Lung (tissue), 17 donors: ENCODE measurements at places on chromosomes 1 and 21. TPM values are rescaled to one million over a fixed set of nuclear protein-coding genes. Genes with fewer than 3 reads are reported as not detected.

TNFRSF1B gene
- total RNA-seq: 52.0 TPM

AKR1A1 gene
- total RNA-seq: 214 TPM

SHISA4 gene
- 15.8 TPM for total RNA-seq

SLC6A9 gene
- 9.8 TPM for total RNA-seq

- H3K36me3 ChIP-seq: peaks cover 1% of the 10 kb centered on the region
- H3K27ac ChIP-seq: peak overlapping the region; percentile 85
- H3K4me3 ChIP-seq: peak overlapping the region; percentile 68
- H3K4me1 ChIP-seq: peaks cover 4% of the 10 kb centered on the region
- DNase-seq: peak; percentile 44
These were observed 683 bp downstream of the LRRC8D start for GRCh38 chr1:89821322-89822108.

DNA sequence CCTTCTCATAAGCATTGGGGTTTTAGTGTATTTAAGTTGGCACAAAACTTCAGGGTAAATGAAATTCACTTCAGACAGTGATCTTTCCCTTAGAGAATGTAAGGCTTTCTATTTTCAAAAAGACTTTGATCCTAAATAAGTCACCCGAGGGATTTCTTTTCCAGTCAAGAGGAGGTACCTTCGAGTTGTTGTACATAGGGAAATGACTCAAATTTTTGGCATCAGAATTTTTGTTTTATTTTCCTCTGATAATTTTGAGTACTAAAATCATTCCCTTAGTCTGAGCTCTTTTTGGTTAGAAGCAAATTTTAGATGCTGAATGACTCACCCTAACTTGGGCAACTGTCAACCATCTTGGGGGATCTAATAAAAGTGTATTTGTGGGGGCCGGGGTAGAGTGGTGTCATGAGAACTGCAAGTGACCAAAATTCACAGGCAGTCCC lies 193.9 kb downstream of the DHRS3 start:
- no peak overlapping the region for H3K4me3 ChIP-seq
- H3K4me1 ChIP-seq: no peaks in the 10 kb centered on the region
- H3K27me3 ChIP-seq: no peaks in the 10 kb centered on the region
- no peak for DNase-seq
- H3K36me3 ChIP-seq: peaks cover 3% of the 10 kb centered on the region

DNA sequence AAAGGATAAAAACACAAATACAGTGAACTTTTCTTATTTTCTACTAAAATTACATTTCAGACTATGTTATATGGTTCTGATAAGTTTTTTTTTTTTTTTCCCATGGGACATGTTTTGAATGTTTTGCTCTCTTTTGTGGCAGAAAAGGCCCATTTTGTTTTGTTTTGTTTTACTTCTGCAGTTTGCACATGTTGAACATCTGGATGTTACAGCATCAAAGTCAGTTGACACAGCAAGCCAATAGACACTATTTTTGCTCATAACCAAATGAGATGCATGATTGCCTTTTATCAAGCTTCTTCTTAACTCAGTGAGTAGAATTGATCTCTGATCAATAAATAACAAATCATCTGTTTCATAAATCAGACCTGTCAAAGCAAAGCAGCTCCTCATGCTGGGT lies 904.2 kb downstream of the ADGRL2 start:
- H3K4me3 ChIP-seq: no peak overlapping the region
- no peak overlapping the region for H3K27ac ChIP-seq
- no peak for DNase-seq
- no peaks in the 10 kb centered on the region for H3K36me3 ChIP-seq
- H3K27me3 ChIP-seq: no peaks in the 10 kb centered on the region

- DNase-seq: peak; percentile 2
- H3K27ac ChIP-seq: no peak overlapping the region
- no peaks in the 10 kb centered on the region for H3K27me3 ChIP-seq
- H3K4me1 ChIP-seq: no peaks in the 10 kb centered on the region
These were observed 51.1 kb downstream of the CSMD2 start for GRCh38 chr1:34113887-34114286.

DNA sequence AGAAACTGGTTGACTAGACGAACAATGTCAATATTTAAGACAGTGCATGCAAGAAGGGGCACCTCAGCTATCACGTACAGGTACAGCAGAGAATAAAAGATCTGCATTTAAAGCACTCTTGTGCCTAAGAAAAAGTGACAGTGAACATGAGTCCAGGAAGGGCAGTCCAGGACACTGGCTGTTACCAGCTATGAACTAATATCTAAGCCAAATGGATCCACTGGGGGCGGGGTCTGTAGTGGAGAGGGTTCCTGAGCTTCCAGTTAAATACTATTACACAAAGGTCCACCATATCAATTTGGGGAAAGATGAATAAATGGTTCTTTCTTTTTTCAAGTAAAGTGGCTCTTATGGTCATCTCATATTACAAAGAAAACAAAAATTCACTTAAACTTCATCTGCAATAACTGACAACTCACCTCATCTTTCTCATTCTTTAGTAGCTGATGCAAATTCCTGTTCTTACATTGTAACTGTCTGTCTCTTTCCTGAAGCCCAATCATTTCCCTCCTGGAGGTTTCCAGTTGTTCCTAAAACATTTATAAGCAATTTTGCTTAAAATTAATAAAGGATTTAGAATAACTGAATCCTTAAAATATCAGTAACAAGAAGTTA lies 24.5 kb downstream of the SSX2IP start:
- DNase-seq: no peak
- H3K36me3 ChIP-seq: no peaks in the 10 kb centered on the region
- H3K27me3 ChIP-seq: no peaks in the 10 kb centered on the region
- H3K27ac ChIP-seq: no peak overlapping the region

DNA sequence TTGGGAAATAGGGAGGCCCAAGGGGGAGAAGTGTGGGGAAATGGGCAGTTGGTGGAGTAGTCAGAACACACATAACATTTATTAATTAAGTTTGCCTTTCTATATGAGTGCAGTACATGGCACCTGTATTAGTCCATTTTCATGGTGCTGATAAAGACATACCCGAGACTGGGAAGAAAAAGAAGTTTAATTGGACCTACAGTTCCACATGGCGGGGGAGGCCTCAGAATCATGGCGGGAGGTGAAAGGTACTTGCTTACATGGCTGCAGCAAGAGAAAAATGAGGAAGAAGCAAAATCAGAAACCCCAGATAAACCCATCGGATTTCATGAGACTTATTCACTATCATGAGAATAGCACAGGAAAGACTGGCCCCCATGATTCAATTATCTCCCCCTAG lies 1.6 kb upstream of the SLC35A3 start:
- no peak for DNase-seq
- peaks cover 2% of the 10 kb centered on the region for H3K4me1 ChIP-seq
- no peak overlapping the region for H3K27ac ChIP-seq
- H3K27me3 ChIP-seq: no peaks in the 10 kb centered on the region
- H3K36me3 ChIP-seq: peaks cover 7% of the 10 kb centered on the region

GRCh38 chr1:178344513-178345091 lies 152.2 kb downstream of the CLEC20A start:
- no peaks in the 10 kb centered on the region for H3K36me3 ChIP-seq
- no peak overlapping the region for H3K4me3 ChIP-seq
- H3K27ac ChIP-seq: peak overlapping the region; percentile 93
- H3K4me1 ChIP-seq: peaks cover 3% of the 10 kb centered on the region
- no peaks in the 10 kb centered on the region for H3K27me3 ChIP-seq

DNA sequence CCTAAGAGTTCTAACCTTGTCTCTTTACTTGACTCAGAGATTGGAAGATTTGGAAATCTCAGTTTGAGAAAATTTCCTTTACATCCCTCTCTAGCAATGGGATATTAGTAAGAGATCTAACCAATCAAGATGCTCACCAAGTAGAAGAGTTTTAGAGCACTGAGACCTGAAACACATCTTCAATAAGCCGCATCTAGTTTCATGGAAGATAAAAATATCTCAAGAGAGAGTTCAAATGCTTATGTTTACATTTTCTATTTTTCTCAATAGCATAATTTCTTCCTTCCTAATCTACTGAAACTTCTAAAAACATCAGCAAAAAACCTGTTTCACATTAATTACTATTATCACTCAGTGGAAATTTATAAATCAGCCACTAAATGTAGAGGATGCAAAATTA lies 165.1 kb downstream of the APP start:
- no peak for DNase-seq
- H3K4me1 ChIP-seq: no peaks in the 10 kb centered on the region

GRCh38 chr1:111030590-111030989 lies 66.9 kb upstream of the LRIF1 start:
- H3K27ac ChIP-seq: no peak overlapping the region
- H3K4me1 ChIP-seq: no peaks in the 10 kb centered on the region
- H3K4me3 ChIP-seq: no peak overlapping the region
- H3K36me3 ChIP-seq: no peaks in the 10 kb centered on the region
- no peaks in the 10 kb centered on the region for H3K27me3 ChIP-seq
- DNase-seq: peak; percentile 20

GRCh38 chr1:94769551-94769950 lies 50.6 kb upstream of the SLC44A3 start:
- H3K4me1 ChIP-seq: peaks cover 7% of the 10 kb centered on the region
- H3K27ac ChIP-seq: peak overlapping the region; percentile 2
- DNase-seq: no peak

GRCh38 chr21:35995522-35996088 lies 64.7 kb downstream of the SETD4 start:
- no peaks in the 10 kb centered on the region for H3K27me3 ChIP-seq
- H3K4me3 ChIP-seq: no peak overlapping the region
- no peak overlapping the region for H3K27ac ChIP-seq
- peaks cover 3% of the 10 kb centered on the region for H3K4me1 ChIP-seq

GRCh38 chr1:107702946-107703571 lies 261.9 kb downstream of the VAV3 start:
- H3K4me1 ChIP-seq: no peaks in the 10 kb centered on the region
- no peak overlapping the region for H3K27ac ChIP-seq
- H3K27me3 ChIP-seq: no peaks in the 10 kb centered on the region
- no peaks in the 10 kb centered on the region for H3K36me3 ChIP-seq
- DNase-seq: peak; percentile 12

- no peaks in the 10 kb centered on the region for H3K36me3 ChIP-seq
- no peak for DNase-seq
- H3K27me3 ChIP-seq: no peaks in the 10 kb centered on the region
- no peak overlapping the region for H3K4me3 ChIP-seq
These were observed 67.8 kb downstream of the CNIH3 start for GRCh38 chr1:224683936-224684335.

DNA sequence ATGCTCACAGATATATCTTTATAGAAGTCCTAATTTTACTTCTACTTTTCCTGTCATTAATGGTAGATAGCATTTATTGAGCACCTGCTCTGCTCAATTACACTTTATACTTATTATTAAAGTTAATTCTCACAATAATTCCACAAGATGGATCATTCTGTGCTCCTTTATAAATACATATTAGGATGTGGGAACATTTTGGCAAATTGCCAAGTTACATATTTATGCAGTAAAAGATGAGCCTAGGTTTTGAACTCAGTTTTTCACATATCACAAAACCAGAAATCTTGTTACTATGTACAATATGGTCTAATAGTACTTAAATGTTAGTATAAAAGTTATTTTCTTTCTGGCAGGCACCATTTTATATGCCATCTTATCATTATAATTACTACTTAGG lies 895.0 kb upstream of the B3GALT2 start:
- no peaks in the 10 kb centered on the region for H3K27me3 ChIP-seq
- H3K36me3 ChIP-seq: no peaks in the 10 kb centered on the region
- no peak for DNase-seq
- H3K4me1 ChIP-seq: no peaks in the 10 kb centered on the region
- no peak overlapping the region for H3K4me3 ChIP-seq

DNA sequence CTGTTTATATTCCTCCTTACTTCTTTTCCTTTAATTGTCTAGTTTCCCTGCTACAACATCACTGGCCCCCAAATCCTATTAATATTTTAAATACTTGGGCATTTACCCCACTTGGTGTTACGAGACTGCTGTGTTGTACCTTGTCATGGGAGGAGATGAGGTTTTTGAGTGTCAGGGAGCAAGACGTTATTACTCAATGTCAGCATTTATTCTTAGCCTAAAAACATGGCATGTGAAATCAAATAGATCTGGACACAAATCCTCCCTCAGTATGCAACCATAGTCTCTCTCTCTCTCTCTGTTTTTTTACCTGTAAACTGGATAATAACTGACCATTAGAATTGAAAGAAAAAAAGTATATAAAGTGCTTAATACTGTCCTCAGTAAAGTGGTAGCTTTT lies 4.6 kb downstream of the LRRC8B start:
- DNase-seq: no peak
- peaks cover 4% of the 10 kb centered on the region for H3K36me3 ChIP-seq
- H3K27ac ChIP-seq: no peak overlapping the region
- H3K27me3 ChIP-seq: no peaks in the 10 kb centered on the region

DNA sequence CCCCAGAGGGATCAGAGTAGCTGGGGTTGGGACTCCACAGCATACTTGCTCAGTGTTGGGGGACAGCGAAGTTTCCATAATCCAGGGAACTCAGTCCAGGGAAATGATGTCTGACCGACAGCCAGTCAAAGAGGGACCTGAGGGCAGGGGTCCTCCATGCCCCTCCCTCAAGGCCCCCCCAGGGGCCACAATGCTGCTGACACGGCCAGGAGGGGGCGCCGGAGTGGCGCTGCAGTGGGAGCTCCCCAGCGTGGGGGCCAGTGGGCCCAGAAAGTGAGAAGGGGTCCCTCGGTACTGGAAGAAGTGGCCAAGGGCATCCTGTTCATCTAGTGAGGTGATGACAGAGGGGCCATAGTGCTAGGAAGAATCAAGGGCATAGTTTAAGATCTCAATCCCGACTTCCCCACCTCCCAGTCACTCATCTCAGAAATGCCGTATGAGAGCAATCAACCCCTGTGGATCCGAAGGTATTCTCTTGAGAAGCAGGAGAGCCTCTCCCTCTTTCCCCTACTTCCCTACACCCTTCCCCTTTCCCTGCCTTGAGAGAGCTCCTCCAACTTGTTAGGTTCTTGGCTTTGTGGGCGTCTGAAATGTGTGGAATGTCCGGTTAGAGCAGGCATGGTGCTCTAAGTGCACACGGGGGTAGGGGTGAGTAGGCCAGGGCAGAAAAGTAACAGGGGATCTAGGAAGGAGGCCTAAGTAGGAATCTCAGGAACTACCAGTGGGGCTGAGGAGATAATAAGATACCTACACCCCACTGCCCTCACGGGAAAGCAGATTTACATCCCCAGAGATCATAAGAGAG lies 4.1 kb downstream of the NUDT17 start:
- H3K27ac ChIP-seq: no peak overlapping the region
- peak; percentile 24 for DNase-seq
- H3K4me1 ChIP-seq: peaks cover 6% of the 10 kb centered on the region
- H3K4me3 ChIP-seq: no peak overlapping the region
- H3K36me3 ChIP-seq: peaks cover 43% of the 10 kb centered on the region

GRCh38 chr1:47333578-47333921 lies at the start of gene CMPK1:
Gene CMPK1 (plus strand): TSS chr1:47333790. CDS start chr1:47333946, 156 bp downstream.
- H3K27ac ChIP-seq: peak within 1 kb of the TSS; percentile 99
- peak; percentile 94 for DNase-seq
- H3K36me3 ChIP-seq: no peaks in the 10 kb centered on the region
- peaks cover 21% of the 10 kb centered on the region for H3K4me1 ChIP-seq
- peak within 1 kb of the TSS; percentile 84 for H3K4me3 ChIP-seq
